ENCODE measurements at places on chromosomes 1 and 21.

DNA sequence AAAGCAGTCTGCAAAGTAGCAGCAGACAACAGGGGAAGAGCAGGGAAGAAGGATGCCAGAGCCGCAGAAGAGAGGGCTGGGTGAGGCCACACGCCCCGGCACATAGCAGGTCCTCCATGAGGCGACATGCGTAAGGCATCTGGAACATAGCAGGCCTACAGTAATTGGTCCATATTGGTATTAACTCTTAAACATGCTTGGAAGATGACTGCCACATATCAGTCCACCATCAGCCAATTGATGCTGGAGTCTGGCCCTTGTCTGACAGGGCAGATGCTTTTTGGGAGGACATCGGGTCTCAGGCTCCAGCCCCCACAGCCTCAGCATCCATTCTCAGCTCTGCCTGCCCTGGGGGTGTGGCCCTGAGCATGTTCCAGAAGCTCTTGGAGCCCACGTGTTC, 93.7 kb downstream of the TAS1R2 start:
- no peak for DNase-seq

DNA sequence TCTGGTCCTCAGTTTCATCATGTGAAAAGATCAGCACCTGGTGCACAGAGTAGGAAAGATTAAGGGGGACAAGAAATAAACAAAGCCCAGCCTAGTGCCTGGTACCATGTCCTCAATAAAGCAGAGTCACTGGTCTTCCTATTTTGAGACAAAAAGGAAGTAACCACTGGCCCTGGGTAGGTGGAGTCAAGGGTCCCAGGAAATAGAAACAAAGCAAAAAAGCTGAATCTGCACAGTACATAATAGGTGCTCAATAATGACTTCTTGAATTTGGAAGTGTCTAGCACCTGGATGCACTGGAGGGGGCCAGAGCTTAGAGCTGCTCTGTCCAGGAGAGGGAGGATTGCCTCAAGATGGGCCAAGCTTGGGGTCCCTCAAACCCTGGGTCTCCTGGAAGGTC, 1.9 kb upstream of the EPHB2 start:
- DNase-seq: no peak

DNA sequence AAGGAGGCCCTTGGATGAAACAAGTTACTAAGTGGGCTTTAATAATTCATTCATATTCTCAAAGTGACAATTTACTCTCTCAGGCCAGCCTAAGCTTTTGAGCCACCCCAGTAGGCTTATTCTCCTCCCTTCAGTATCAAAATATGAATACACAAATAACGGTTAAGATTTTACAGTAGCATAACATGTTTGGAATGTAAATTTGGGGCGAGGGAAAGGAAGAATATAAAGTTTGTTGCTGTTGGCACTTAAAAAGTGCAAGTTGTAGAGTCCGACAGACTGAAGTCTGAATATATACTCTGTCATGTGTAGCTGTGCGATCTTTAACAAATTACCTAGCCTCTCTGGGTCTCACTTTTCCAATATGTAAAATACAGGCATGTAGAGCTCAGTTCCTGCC, 22.6 kb upstream of the MYSM1 start:
- no peak for DNase-seq

DNA sequence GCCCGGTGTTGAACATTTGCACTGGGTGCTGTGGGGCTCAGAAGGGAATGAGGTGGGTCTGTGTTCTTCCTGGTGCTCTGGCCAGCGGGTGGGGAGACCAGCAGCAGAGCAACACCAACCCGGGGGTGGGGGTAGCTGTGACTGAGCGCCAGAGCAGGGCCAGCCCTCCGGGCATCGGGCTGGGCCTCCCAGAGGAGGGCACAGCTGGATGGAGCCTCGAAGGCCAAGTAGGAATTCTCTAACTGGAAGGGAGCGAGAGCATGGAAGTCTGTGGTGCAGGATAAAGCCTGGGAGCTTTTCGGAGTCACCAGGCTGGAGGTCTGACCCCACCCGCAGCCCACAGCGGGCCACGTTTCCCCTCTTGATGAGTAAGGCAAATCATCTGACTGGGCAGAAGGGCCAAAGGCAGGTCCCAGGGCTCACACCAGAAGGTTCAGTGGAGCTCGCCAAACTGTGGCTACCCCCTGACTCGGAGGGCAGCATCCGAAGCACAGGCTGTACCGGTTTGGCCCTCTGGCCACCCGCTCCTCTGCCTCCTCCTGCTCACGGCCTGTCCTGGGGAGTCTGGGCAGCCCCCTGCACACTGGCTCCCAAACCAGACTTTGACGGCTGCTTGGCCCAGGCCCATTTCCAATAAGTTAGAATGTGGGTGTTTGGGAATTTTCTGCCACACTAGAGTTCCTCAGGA, 18.8 kb downstream of the SLC1A7 start:
- no peak for DNase-seq

DNA sequence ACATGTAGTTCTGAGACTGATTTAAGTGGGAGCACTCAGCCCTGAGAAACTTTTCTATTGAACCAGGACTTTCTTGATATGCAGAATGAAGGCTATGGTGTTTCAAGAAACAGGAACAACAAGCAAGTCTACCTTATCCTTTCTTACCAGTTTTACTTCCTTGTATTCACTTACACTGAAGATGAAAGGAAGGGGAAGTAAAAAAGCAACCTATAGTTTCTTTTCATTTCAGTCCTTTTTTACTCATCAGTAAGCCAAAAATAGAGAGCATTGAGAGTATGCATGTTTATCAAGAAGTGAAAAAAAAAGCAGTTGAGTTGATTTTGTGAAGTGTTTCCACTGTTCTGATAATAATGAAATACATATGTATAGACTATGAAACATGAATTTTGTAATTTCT, 1010.3 kb downstream of the AMY1C start:
- no peak for DNase-seq

DNA sequence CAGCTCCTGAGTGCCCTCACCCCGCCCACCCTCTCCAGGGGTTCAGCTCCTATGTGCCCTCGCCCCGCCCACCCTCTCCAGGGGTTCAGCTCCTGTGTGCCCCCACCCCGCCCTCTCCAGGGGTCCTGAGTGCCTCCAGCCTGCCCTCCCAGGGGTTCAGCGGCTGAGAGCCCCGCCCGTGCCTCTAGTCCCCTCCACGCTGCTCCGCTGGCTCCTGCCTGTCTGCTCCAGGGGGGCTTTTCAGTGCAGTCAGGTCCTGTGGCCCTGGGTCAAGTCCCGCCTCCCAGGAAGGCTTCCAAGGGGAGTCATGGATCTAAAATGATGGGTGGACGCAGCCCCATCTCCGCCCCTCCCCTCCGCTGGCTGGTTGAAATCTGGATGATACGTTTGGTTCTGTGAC, 33.8 kb downstream of the SLX9 start:
- DNase-seq: no peak

- no peak for DNase-seq
These were observed 294.1 kb upstream of the SGIP1 start for GRCh38 chr1:66239834-66240233.

DNA sequence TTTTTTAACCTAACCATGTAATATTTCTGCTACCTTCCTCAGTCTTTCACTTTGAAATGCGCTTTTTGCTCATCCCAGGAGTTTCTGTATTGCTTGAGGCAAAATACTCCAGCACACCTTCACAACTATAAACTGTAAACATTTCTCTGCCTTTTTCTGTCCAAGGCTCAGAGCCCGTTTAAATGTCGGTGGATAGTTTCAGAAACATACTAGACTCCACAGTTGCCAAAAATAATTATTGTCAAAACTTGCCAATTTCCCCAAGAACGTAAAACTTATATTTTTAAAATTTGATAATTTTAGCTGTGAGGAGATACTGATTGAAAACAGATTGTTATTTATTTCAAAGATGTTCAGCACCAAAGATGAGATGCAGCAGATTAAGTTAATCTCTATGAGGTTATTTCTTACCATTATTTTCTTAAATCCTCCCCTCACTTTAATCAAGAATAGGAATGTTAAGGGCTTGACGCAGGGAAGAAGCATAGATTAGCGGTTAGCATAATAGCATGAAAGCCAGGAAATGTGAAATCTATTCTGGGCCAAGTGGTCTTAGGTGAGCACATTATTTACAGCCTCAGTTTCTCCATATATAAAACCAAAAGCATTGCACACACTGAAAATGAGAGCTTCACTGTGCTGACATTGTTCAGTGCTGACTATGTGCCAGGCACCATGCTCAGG, 91.5 kb upstream of the ESRRG start:
- DNase-seq: no peak

GRCh38 chr1:97545446-97545845, 375.4 kb downstream of the DPYD start:
- no peak for DNase-seq

DNA sequence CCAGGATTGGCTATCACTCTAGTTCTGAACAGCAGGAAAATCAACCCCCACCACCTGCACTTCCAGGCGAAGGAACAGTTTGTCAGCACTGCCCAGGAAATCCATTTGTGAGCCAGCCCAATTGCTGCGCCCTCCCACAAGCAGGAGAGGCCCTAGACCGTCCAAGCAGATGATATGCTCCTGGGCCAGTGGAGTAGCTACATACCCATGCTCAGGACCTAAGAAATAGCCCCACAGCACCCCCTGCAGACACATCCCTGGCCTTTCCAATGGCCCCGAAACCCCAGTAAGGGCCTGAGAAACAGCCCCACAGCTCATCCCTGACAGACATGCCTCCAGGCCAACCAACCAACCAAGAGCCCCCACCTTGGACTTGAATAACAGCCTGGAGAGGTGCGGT, 111.5 kb upstream of the ZC3H11B start:
- no peak for DNase-seq

- no peak for DNase-seq
These were observed 44.2 kb downstream of the ZC3H11B start for GRCh38 chr1:219568733-219569132.

All from mesothelial cell of epicardium (in vitro differentiated cells).